SJCRH30 (cell line): ENCODE measurements at places on chromosomes 16 and 17.

GRCh38 chr17:35766903-35767510 is 6.3 kb downstream of the C17orf50 start:
- no peak overlapping the region for H3K4me3 ChIP-seq
- H3K4me1 ChIP-seq, result peaks cover 14% of the 10 kb centered on the region
- H3K36me3 ChIP-seq, result no peaks in the 10 kb centered on the region

DNA sequence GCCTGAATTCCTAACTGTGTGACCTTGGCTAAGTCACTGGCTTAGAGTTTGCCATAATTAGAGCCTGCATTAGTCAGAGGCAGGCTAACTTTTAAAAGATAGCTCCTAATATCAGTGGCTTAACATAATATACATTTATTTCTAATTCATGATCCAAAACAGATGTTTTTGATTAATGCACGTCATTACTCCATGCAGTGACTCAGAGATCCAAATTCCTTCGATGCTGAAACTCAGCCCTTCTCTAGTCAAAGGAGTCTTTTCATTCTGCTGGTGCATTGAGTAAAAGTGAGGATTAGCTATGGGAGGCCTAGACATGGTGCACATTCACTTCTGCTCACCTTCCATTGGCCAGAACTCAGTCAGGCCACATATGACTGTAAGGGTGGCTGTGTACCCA is 49.8 kb downstream of the IRX3 start:
- no peak overlapping the region for H3K27ac ChIP-seq
- no peak overlapping the region for H3K4me3 ChIP-seq
- no peaks in the 10 kb centered on the region for H3K36me3 ChIP-seq
- H3K4me1 ChIP-seq, result no peaks in the 10 kb centered on the region

DNA sequence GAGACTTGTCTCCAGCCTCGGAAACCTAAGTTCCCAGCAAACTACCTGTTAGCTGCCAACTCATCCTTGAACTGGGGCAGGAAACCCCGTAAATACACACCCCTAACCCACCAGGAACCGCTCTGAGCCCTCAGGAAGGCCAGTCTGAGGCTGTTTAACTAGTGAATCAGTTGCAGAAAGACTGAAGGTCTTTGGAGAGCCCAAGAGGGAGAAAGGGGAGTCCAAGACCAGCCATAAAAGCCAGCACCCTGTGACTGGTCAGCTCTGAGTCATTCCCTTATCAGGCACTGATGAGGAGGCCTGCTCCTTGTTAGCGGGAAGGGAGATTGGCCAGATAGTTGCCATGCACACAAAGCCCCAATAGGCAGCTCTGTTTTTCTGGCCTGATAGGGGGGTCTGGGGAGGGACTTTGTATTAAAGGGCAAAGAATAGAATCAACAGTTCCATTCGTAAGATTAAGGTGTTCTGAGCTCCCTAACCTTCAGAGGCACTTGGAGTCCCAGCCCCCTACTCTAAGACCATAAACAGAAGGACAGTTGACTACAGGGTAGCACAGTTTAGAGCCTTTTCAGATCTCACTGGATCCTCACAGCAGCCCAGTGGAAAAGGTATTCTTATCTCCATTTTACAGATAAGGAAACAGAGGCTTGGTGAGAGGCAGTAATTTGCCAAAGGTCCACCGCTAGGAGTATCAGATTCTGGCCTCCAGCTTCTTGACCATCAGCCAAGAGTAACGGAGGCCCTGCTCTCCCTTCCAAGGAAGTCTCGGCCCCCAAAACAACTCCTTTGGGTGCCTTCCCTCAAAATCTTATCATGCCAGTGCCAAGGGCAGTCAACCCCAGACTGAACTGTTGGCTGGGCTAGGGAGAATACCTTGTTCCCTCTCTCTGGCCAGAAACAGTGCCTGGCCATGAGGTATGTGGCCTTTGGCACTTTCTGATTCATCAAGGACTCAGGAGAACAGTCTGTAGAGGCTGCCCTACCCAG is 2.2 kb upstream of the KRT19 start:
- no peaks in the 10 kb centered on the region for H3K36me3 ChIP-seq
- no peak overlapping the region for H3K4me3 ChIP-seq
- H3K27me3 ChIP-seq, result no peaks in the 10 kb centered on the region
- DNase-seq, result no peak
- no peaks in the 10 kb centered on the region for H3K4me1 ChIP-seq

- H3K36me3 ChIP-seq, result no peaks in the 10 kb centered on the region
- H3K27ac ChIP-seq, result no peak overlapping the region
- DNase-seq, result peak; percentile 65
- H3K27me3 ChIP-seq, result no peaks in the 10 kb centered on the region; the same call in 1 of the 2 replicates
Measured at GRCh38 chr17:42428141-42428944, 5.3 kb upstream of the CAVIN1 start.
